Stimulated activated CD4-positive, alpha-beta T cell treated with anti-CD3 and anti-CD28 coated beads, TNF-alpha, amount 100 ng/mL, for 1 hour (primary cell): ENCODE measurements at places on chromosomes 7 and 10.

GRCh38 chr7:20795881-20796280, 9.2 kb upstream of the SP8 start:
- no peak for DNase-seq

DNA sequence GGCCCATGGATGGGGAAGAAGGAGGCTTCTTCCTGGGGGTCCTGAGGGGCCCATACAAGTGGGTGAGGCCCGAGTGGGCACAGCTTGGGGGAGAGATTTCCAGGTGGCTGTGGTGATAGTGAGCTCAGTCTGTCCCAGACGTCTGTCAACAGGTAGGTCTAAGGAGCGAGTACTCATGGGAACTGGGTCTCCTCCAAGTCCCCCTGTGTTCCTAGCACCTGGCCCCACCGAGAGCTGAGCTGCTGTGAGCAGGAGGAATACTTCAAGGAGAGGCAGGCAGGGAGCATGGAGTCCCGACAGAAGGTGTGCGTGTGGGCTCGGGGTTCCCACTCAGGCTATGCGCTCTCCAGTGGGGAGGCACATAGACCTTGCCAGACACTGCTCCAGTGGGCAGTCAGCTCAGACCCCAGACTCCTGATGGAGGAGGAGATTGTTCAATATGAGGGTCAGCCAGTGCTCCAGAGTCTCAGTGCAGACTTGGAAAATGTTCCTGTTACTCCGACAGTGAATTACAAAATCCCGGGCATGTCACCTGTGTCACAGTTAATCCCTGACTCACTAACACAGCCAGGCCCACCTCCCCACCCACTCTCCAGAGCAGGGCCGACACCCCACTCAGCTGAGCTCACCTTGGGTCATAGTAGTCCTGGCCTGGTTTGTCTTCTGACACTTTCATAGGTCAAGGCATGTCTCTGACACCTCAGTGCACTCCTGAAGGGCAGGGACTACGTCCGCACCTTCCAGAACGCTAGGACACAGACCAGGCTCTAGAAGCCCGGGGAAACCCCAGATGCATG, 28.2 kb upstream of the C10orf53 start:
- no peak for DNase-seq

DNA sequence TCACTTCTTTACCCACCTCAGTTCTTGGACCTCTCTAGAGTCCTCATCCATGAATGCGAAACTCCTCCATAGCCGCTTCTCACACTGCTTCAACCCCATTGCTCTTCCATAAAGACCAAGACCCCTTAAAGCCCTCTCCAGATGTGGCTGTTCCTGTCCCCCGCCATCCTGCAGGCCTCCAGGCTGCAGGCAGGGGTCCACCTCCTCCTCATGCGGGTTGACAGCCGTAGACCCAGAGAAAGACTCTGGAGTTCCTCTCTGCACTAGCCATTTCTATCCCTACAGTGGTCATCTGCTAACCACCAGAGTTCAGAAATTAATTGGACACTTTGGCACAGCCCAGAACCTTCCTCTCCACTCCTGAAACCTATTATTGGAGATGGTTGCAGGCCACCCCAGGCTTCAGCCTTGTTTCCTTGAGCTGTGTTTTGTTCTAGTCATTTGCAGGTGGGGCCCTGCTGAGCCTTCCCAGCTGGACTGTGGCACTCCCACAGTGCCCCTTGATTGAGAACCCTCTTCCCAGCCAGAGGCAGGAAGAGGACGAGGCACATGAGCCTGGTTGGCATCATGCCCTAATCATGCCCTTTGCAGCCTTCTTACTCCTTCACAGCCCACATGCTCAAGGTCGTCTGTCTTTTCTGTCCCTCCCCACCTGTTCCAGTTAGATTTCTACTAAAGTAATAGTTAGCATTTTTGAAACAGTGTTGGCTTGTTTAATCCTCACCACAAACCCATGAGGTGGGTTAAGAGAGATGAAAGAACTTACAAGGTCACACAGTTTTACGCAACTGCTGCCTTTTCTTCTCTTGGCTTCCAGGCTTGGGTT, 23.9 kb downstream of the CUL1 start:
- no peak for DNase-seq

- no peak for DNase-seq
Observed at GRCh38 chr10:49617121-49618020, 3.5 kb downstream of the CHAT start.

GRCh38 chr7:1322240-1323110, 89.8 kb downstream of the UNCX start:
- no peak for DNase-seq
